Endodermal cell (in vitro differentiated cells): ENCODE measurements at places on chromosomes 3 and 15. TPM values are rescaled to one million over a fixed set of nuclear protein-coding genes. Genes with fewer than 3 reads are reported as not detected.

DNA sequence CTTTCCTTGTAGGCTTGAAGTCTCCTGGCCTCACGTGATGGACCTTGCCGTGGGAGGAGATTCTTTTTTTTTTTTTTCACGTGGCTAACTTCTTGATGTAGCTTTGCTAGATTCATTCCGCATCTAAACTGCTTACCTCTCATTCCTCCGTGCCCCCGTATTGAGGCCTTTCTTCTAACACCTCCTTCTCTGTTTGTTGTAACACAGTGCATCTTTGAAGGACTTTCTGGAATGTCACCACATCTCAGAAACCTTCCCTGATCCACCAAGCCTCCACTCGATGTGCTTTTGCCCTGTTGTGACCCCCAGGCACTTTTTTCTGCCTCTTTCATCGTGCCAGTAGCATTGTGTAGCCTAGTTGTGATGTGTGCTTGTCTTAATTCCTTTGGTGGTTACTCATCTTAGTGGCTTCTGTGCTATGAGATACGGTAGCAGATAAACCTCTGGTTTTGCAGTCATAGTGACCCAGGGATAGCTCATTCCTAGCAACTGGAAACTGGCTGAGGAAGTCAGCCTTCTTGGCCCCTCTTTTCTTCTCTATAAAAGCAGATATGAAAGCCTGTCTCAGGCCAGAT, 1.6 kb upstream of the BNC1 start:
- H3K27me3 ChIP-seq = peaks cover 62% of the 10 kb centered on the region
- no peaks in the 10 kb centered on the region for H3K36me3 ChIP-seq
- H3K4me1 ChIP-seq = peaks cover 4% of the 10 kb centered on the region
- DNase-seq = no peak
- no peak overlapping the region for H3K27ac ChIP-seq
- H3K4me3 ChIP-seq = no peak overlapping the region

GRCh38 chr15:92801774-92802464, 98.2 kb upstream of the CHD2 start:
- H3K27me3 ChIP-seq = no peaks in the 10 kb centered on the region
- no peaks in the 10 kb centered on the region for H3K4me1 ChIP-seq
- no peak overlapping the region for H3K27ac ChIP-seq
- no peak for DNase-seq
- H3K36me3 ChIP-seq = no peaks in the 10 kb centered on the region
- no peak overlapping the region for H3K4me3 ChIP-seq

DNA sequence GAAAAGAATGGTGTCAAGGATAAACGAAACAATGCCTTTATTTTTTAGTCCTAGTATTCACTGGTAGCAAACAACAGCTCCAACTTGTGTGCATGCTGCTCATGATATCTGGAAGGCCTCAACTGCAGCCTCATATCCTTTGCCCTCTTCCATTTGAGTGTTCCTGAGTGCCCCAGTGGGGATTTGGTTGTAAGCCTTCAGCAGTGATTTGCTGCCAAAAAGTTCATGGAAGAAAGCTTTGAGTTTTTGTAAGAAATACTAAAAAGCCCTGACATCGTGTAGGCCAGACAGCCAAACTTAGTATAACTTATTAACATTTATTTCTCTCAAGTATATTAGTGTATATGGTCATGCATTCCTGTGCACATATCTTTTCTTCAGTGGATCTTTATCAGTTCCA, 30.0 kb downstream of the MFSD1 start:
- no peaks in the 10 kb centered on the region for H3K4me1 ChIP-seq
- H3K4me3 ChIP-seq = no peak overlapping the region
- DNase-seq = no peak
- peaks cover 15% of the 10 kb centered on the region for H3K36me3 ChIP-seq
- no peak overlapping the region for H3K27ac ChIP-seq

DNA sequence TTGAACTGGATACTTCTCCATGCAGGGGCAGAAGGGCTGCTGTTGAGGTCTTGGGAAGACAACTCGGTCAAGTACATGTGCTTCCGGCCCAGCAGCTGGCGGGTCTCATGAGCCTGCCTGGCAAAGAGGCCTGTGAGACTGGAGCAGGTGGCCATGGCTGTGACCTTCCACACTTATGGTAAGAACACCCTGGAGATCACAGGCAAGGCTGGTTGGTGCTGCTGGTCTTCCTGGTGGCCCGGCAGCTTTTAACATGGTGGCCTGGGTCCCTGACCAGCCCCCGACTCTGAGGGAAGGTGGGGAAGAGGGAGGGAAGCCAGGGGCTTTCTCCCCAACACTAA, 15.4 kb downstream of the CHRD start:
- H3K27me3 ChIP-seq = no peaks in the 10 kb centered on the region
- DNase-seq = no peak
- H3K4me1 ChIP-seq = peaks cover 3% of the 10 kb centered on the region

DNA sequence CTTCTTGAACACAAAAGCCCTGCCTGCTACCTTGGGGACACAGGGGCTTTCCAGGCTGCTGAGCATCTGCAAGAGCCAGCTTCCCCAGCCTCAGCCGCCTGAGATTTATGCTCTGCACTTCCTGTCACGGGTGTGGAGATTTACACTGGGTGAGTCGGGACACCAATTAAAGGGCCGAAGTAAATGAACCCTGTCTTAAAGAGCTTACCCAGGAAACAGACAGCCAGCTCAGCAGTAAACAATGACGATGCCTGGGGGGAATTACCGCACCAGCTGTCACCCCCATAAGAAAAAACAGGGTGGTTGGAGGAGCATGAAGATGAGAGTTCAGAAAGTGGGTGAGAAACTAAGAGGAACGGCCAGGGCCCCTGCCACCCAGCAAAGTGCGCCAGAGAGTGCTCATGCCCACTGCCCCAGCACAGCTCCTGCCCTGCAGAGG, 37.5 kb upstream of the IQSEC1 start:
- H3K36me3 ChIP-seq = no peaks in the 10 kb centered on the region
- DNase-seq = peak; percentile 38
- no peak overlapping the region for H3K4me3 ChIP-seq
- no peaks in the 10 kb centered on the region for H3K27me3 ChIP-seq

GRCh38 chr15:61974118-61974517, 86.1 kb downstream of the VPS13C start:
- DNase-seq = no peak
- no peak overlapping the region for H3K4me3 ChIP-seq
- H3K36me3 ChIP-seq = peaks cover 16% of the 10 kb centered on the region

DNA sequence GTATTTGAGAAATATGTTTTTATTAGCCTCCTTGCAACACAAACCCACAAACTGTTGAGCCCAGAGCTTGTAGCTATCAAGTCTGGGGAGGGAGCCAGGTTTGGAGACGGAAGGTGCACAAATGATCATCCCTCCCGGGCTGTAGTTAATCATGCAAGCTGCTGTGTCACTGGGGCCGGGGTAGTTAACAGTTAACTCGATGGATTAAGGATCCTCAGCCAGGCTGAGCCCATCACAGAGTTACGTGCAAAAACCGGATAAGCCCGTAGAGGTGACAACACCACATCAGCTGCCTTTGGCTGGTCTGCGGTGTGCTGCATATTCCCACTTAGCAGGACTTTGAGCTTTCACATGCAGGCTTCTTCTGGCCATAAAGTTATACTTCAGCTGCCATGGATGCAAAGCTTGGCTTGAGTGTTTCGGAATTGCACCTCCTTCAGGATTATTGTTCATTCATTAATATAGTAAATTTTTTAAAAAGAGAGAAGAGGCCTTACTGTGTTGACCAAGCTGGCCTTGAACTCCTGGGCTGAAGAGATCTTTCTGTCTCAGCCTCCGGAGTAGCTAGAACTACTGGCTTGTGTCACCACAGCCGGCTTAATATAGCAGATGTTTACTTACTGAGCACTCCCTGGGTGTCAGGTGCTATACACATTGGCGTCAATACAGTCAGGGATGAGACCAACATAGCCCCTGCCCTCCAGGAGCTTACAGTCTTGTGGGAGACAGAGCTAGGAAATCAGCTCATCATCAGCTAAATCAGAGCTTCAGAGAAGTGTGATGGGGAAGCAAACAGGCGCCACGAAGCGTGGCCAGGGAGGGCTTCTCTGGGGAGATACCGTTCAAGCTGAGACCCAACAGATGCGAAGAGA, 226.8 kb upstream of the BHLHE40 start:
- peaks cover 10% of the 10 kb centered on the region for H3K4me1 ChIP-seq
- no peak overlapping the region for H3K27ac ChIP-seq
- no peak overlapping the region for H3K4me3 ChIP-seq
- H3K27me3 ChIP-seq = peaks cover 4% of the 10 kb centered on the region
- DNase-seq = peak; percentile 80

The DMXL2 gene
- total RNA-seq = 20.8 and 21.5 TPM in 2 replicates

The CA12 gene
- total RNA-seq = 1.2 to 4.3 TPM (median 1.8 TPM) in 3 replicates
